CD4-positive, alpha-beta T cell treated with Interleukin-21 for 1 hour (primary cell): ENCODE measurements at places on chromosomes 4 and X.
A peak's percentile ranks its signal among the peaks of the same experiment; 100 is the strongest.

DNA sequence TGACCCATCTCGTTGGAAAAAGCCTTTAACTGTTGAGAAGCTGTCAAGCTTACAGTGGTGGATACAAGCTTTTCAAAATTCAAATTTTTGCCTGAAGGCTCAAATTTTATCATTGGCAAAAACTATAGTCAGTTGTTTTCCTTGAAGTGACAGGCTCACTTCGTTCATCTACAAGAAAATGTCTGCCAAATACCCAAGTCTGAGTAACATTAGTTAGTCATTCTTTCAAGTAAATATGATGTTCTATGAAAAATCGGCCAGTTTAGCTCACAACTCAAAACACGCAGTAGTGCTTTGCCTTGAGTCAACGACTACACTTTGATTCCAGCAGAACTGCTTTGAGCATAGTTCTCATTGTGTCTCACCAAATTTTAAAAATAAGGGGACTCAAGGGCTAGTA is 170.3 kb upstream of the MAMLD1 start:
- DNase-seq, result no peak

- DNase-seq, result no peak
Observed at GRCh38 chr4:29553846-29554245, 1166.3 kb upstream of the PCDH7 start.

- DNase-seq, result no peak
Observed at GRCh38 chr4:156999175-156999517, 27.5 kb upstream of the PDGFC start.

- no peak for DNase-seq
Observed at GRCh38 chrX:153423652-153424051, 12.4 kb downstream of the ZFP92 start.

- peak; percentile 59 for DNase-seq
Observed at GRCh38 chrX:55342533-55343501, 78.1 kb upstream of the PAGE3 start.
